ENCODE measurements at places on chromosomes 13 and 19.

GRCh38 chr19:3108775-3109174 lies 14.6 kb downstream of the GNA11 start:
- peak; percentile 84 for DNase-seq

DNA sequence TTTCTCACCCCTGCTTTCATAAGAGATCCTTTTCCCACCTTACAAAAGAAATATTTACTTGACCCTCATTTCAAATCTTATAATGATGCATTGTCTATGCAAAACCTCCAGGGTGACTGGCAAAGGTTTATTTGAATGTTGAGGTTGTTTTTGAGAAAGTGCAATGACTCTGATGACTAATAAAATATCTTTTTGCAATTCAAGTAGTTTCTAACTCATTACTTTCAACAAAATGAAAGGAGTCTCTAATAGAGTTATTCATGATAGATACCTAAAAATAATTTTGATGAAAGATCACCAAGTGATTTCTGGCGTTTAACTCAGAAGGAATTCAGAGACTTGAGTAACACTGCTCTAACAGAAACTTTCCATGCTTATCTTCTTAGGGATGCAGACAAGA lies 144.2 kb downstream of the FOXO1 start:
- no peak for DNase-seq

DNA sequence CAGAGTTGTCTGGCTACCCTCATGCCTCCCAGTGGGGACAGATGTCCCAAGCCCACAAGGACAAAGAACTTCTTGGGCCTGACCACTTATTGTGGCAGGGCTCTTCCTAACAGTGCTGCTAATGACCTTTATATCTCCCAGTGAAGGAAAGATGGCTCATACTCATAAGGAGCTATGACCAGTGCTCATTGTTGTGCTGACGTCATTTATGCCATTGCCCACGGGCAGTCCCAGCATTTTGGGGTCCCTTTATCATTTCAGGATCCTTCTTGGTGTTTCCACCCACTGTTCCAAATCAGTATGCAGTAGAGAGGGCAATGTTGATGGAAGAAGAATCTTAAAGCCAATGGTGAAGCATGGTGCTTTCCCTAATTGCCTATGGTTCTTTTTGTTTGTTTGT lies 1640.0 kb upstream of the PRR20A start:
- no peak for DNase-seq

- no peak for DNase-seq
Observed at GRCh38 chr19:1315470-1316166, 29.9 kb downstream of the EFNA2 start.

DNA sequence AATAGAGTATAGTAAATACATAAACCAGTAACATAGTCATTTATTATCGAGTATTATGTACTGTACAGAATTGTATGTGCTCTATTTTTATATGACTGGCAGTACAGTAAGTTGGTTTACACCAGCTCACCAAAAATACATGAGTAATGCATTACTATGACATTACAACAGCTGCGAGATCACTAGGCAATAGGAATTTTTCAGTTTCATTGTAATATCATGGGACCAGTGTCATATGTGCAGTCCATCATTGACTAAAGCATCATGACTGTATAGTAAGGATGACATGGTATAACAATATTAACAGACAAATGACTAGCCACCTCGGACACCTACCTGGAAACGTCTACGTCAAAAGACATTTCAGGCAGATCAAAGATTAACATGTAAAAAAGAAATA lies 33.6 kb downstream of the ATP7B start:
- no peak for DNase-seq

GRCh38 chr13:53141336-53141735 lies 112.7 kb downstream of the OLFM4 start:
- no peak for DNase-seq

- DNase-seq = no peak
Observed at GRCh38 chr13:107742544-107742943, 472.8 kb downstream of the LIG4 start.

- no peak for DNase-seq
Observed at GRCh38 chr13:95642028-95642621, 2.4 kb downstream of the DZIP1 start.

GRCh38 chr19:18780081-18780480 lies 11.0 kb downstream of the COMP start:
- DNase-seq = no peak

DNA sequence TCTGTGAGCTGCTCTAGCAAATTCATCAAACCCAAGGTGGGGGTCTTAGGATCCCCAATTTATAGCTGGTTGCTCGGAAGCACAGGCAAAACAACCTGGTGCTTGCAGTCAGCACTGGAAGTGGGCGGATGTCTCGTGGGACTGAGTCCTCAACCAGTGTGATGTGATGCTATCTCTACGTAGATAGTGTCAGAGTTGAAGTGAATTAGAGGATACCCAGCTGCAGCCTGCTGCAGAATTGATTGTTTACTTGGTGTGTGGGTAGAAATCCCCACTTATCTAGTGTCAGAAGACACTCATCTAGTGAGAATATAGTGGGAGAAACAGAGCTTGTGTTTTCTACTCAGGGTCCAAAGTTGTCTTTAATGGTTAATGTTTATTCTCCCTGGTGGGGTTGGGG lies 63.3 kb downstream of the CBY2 start:
- DNase-seq = no peak

DNA sequence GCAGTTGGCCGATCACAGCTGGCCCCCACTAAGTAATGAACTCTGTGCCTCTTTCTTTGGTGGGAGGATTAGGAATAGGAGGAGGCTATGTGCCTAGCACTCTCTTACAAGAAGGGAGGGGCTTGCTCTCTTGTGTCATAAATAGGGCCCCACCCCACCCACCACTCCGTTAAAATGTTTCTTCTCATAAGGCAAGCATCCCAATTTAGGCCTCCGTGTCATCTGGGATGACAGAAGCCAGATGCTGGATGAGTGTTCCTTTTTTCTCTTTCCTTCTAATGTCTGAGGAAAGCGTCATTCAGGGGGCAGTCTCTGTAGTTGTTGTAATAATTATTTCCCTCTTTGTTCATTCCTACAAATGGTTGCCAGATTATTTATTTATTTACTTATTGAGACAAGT lies at the start of gene LIPE:
TSS of gene LIPE (minus strand) at position 76 of the 400 bp plus-strand sequence. CDS start 239 bp downstream, outside the sequence.
- no peak for DNase-seq

DNA sequence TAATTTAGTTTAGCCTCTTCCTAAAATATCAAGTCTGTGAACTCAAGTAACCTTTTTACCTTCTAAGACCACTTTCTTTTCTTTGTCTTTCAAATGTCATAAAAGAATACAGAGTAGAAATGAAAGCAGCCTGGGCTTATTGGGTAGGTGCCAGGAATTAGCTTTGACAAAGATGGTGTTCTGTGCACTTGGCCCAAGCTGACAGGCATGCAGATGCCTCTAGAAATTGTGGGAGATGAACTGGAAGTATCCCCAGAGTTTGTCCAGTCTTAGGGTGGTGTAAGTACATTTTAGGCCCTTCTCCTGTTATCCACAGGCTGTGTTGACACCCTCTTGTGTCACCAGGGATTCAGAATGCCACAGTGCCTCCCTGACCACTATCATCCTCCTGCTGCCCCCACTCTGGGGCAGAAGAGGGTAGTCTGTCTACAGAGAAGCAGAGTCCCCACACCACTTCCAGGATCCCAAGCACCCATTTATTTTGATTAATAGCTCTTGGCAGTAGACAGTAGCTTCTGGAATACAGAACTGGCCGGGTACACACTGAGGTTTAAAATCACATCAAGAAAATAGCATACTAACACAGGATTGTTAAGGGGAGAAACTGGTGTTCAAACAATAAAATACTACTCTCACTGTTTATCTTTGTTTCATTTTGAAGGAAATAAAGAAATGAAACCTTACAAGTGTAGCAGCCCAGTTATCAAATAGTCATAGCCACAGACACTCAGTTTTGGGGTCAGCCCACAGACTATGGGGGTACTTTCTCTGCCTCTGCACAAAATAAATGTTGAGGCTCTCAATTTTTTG lies 343.2 kb downstream of the KCNRG start:
- no peak for DNase-seq

DNA sequence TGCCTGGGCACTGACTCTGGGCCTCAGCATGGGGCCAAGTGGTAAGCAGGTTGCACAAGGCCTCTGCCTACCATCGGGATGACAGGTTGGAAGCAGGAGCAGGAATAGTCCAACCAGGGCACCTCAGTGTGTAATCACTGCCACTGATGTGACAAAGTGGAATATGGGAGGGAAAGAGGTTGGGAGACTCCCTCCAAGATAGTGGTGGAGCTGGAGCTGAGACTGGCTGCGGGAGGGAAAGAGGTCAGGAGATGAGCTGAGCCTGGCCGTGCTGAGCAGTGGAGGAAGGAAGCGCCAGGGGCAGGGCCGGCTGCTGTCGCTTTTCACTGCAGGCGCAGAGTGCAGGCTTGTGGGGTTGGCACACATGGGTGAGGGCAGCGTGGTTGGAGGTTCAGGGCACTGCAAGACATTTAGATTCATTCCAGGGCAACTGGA lies 6.8 kb downstream of the UPF3A start:
- no peak for DNase-seq

GRCh38 chr19:15315101-15315500 lies 17.2 kb downstream of the BRD4 start:
- DNase-seq = no peak

- no peak for DNase-seq
Observed at GRCh38 chr13:49812812-49813211, 20.3 kb upstream of the KPNA3 start.

- peak; percentile 11 for DNase-seq
Observed at GRCh38 chr13:45851171-45851921, at the start of gene SIAH3. Gene SIAH3, minus strand, starts transcription at chr13:45851753. Its CDS starts 124 bp downstream, at chr13:45851629.

Data from CD4-positive, alpha-beta T cell (primary cell).